ENCODE measurements at places on chromosomes 5 and 9.

DNA sequence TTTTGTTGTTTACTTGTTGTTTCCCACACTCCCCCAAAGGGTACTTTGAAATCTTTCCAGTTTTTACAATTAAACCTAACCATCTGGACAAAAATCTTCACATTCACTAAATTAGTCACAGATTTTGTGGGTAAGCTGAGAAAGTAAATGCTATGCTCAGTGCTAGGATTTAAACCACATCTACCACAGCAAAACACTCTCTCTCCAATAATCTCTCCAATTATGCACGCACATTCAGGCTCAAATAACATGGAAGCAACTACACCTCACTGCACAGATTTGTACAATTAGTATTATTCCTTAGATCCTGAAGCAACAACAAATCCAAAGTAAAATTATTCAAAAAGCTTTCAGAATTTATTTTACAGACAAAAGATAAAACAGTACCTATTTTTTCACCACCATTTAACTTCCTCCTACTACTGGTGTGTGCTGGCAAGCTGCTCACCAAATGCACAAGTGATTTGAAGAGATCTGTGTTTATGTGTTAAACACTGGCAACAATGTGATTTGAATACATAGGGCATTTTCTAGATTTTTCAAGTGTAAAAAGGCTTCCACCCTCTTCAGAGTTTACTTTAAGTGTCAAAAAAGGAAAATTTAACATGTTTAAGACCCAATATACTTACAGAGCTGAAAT lies 16.6 kb downstream of the ZNF608 start:
- DNase-seq = no peak

DNA sequence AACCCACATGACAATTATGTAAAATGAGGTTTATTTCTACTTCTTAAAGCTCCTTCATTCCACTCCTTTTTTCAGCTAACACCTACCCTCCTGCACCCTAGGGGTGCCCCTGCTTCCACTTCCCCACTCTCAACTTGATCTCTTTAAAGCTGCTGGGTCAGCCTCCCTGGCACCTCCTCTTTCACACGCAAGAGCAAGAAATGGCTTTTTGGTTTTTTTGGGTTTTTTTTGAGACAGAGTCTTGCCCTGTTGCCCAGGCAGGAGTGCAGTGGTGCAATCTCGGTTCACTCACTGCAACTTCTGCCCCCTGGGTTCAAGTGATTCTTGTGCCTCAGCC lies 64.4 kb downstream of the SUSD1 start:
- DNase-seq = no peak

GRCh38 chr9:117656002-117656401 lies 48.2 kb upstream of the TLR4 start:
- DNase-seq = no peak

- no peak for DNase-seq
These were observed 344.3 kb downstream of the ZNF608 start for GRCh38 chr5:124402144-124402581.

- no peak for DNase-seq
These were observed 36.9 kb downstream of the PCSK5 start for GRCh38 chr9:75927356-75927755.

DNA sequence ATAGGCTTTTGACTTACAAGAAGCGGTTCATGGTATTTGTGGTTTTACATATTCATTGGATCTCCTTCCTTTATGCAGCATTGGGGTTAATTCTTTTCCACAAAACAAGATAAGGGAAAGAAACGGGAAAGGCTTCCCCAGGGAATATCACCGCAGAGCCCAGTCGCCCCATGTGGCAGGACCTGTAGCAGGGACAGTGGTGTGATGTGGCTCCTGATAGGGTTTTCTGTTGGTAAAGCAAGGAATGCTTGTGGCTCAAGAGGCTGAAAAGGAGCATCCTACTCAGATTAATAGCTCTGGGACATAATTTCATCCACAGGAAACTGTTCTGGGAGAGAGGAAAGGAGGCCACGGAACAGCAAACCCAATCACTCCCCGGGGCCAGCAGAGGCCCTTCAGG lies 699.9 kb downstream of the MTRR start:
- DNase-seq = no peak

- no peak for DNase-seq
These were observed 29.0 kb downstream of the PDE6A start for GRCh38 chr5:149915392-149916260.

DNA sequence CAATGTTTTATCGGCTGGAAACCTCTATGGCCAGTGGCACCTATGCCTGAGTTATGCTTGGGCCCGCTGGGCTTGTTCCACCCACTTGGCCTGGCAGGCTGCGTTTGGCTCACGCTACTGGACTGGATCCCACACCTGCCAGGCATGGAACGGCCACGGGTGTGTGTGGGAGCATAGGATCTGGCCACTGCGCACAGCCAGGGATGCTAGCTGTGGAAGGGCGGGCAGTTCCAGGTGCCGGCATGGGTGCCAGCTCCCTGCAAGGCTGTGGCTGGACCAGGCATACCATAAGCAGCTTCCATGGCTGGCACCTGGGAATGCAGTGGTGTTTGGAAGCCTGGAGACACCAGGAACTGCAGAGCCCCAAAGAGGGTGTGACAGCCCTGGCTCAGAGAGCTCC lies 1063.9 kb upstream of the ACO1 start:
- no peak for DNase-seq

GRCh38 chr9:99105152-99106043 lies 485 bp downstream of the TGFBR1 start:
- no peak for DNase-seq

- no peak for DNase-seq
These were observed 83.2 kb downstream of the CDH9 start for GRCh38 chr5:26955161-26955560.

GRCh38 chr9:77563174-77563573 lies 84.9 kb downstream of the GNA14 start:
- DNase-seq = no peak

- DNase-seq = no peak
These were observed 20.7 kb downstream of the EHMT1 start for GRCh38 chr9:137639303-137640051.
